Vein endothelial cell (primary cell): ENCODE measurements at places on chromosomes 2 and 18. TPM values are rescaled to one million over a fixed set of nuclear protein-coding genes. Genes with fewer than 3 reads are reported as not detected.

Gene SLC38A11
- not detected in 2 replicates for total RNA-seq

Gene TMEM169
- 0.48 TPM in 1 of 2 replicates, not detected in the other for total RNA-seq

Gene C2orf80
- total RNA-seq: not detected in 2 replicates

Gene OSGEPL1
- 6.9 and 7.6 TPM in 2 replicates for total RNA-seq

Gene RAB31
- 26.8 and 33.6 TPM in 2 replicates for total RNA-seq

Gene ANKRD12
- total RNA-seq: 21.9 and 26.5 TPM in 2 replicates

Gene SERPINB11
- total RNA-seq: not detected in 2 replicates

Gene KCNK3
- not detected in 2 replicates for total RNA-seq

Gene LRATD1
- total RNA-seq: 6.2 and 8.7 TPM in 2 replicates

Gene C2orf66
- under 0.01 and 0.38 TPM in 2 replicates for total RNA-seq

Gene COL4A3
- total RNA-seq: not detected in 2 replicates

Gene CNDP1
- total RNA-seq: not detected in 2 replicates

Gene DNAJC5G
- total RNA-seq: 0.19 and 0.98 TPM in 2 replicates

Gene COBLL1
- total RNA-seq: 5.2 and 15.0 TPM in 2 replicates

Gene SPC25
- total RNA-seq: 3.6 and 6.4 TPM in 2 replicates

Gene ZNF804A
- 0.33 and 0.38 TPM in 2 replicates for total RNA-seq

Gene IGFBP5
- total RNA-seq: 0.48 and 0.65 TPM in 2 replicates

Gene SERPINB4
- total RNA-seq: not detected in 2 replicates

Gene ALLC
- not detected in 2 replicates for total RNA-seq

Gene NCKAP5
- total RNA-seq: 0.96 and 2.0 TPM in 2 replicates

Gene KCNE4
- under 0.01 and 0.10 TPM in 2 replicates for total RNA-seq

Gene ABCG5
- not detected in 2 replicates for total RNA-seq

Gene IL1R1
- 2.0 and 4.2 TPM in 2 replicates for total RNA-seq

Gene SLC5A7
- total RNA-seq: not detected in 2 replicates

Gene MOGAT1
- not detected in 2 replicates for total RNA-seq

Gene ARL4C
- 7.5 and 8.1 TPM in 2 replicates for total RNA-seq

Gene RAB3GAP1
- total RNA-seq: 55.5 and 65.5 TPM in 2 replicates

Gene NAT8
- not detected in 2 replicates for total RNA-seq

Gene CRYGC
- not detected in 2 replicates for total RNA-seq

Gene APLF
- total RNA-seq: 4.2 and 5.6 TPM in 2 replicates

Gene CD28
- total RNA-seq: under 0.01 TPM in 2 replicates

Gene REG1A
- not detected in 2 replicates for total RNA-seq

Gene DUSP2
- total RNA-seq: 0.33 and 1.7 TPM in 2 replicates

Gene MSH2
- 19.3 and 28.5 TPM in 2 replicates for total RNA-seq

Gene LYG2
- total RNA-seq: not detected in 2 replicates

Gene ACADL
- total RNA-seq: not detected in 2 replicates

Gene KCNJ3
- total RNA-seq: not detected in 2 replicates

Gene IL1A
- 0.33 and 0.57 TPM in 2 replicates for total RNA-seq

Gene CXXC1
- 38.5 and 43.1 TPM in 2 replicates for total RNA-seq

Gene IFIH1
- total RNA-seq: 5.9 and 7.7 TPM in 2 replicates

Gene FSHR
- total RNA-seq: not detected in 2 replicates

Gene CCDC150
- total RNA-seq: 6.2 and 10.3 TPM in 2 replicates

Gene LAMA3
- 6.2 and 6.5 TPM in 2 replicates for total RNA-seq

Gene CACNB4
- total RNA-seq: 0.19 and 0.33 TPM in 2 replicates

Gene IL37
- total RNA-seq: 0.19 TPM in 1 of 2 replicates, not detected in the other

Gene ID2
- 17.3 and 22.9 TPM in 2 replicates for total RNA-seq

Gene DOK6
- under 0.01 and 0.57 TPM in 2 replicates for total RNA-seq

Gene INHBB
- total RNA-seq: 6.9 and 8.2 TPM in 2 replicates

Gene ZC3H6
- total RNA-seq: 3.0 and 3.3 TPM in 2 replicates

Gene DHRS9
- 0.33 and 3.7 TPM in 2 replicates for total RNA-seq

Gene LYPD6B
- 0.10 TPM in 1 of 2 replicates, not detected in the other for total RNA-seq

Gene MC4R
- total RNA-seq: not detected in 2 replicates

Gene MAP2
- total RNA-seq: 23.2 and 31.7 TPM in 2 replicates

Gene PPP1CB
- 131 and 159 TPM in 2 replicates for total RNA-seq

Gene NEU2
- not detected in 2 replicates for total RNA-seq

Gene ZNF396
- total RNA-seq: 0.29 and 0.33 TPM in 2 replicates

Gene LBX2
- total RNA-seq: 2.9 and 3.8 TPM in 2 replicates
